H1 (cell line): ENCODE measurements at places on chromosomes 13 and 19. TPM values are rescaled to one million over a fixed set of nuclear protein-coding genes. Genes with fewer than 3 reads are reported as not detected.

DNA sequence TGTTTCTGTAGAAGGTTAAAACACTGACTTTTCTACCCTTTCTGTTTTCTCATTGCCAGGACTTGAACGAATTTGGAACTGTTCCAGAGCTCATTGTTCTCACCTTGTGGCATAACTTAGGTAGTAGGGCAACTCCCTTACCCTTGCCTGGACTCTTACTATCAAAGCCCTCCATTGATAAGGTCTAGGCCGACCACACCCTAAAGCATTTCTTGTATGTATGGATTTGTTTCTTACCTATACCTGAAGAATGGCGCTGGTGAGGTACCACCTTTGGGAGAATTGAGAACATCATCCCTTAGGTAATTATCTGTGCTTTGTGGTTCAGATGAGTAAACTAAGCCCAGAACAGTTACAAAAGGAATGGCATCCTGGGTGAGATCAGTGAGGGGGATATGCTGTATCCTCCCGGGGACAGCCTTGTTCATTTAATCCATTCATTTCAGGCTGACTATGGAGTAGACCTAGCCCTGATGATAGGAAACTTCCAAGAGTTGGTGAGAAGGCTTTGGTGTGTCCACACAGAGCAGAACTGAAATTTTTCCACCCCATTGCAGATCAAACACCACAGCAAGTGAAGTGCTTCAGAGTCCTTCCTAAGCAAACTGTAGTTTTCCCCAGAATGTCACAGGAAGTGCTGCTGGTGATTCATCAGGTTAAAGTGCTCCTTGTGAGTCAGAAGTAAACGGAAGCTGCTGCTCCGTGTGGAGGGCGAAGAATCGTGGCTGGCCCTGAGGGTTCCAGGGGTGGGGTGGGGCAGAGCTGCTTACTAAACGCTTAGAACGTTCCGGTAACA lies 113.0 kb downstream of the TEX26 start:
- H3K36me3 ChIP-seq: no peaks in the 10 kb centered on the region
- no peaks in the 10 kb centered on the region; the same call in 1 of the 2 replicates for H3K4me1 ChIP-seq
- no peak overlapping the region for H3K27ac ChIP-seq
- H3K4me3 ChIP-seq: no peak overlapping the region

Gene SYDE1
- 16.8 and 17.7 TPM in 2 replicates for total RNA-seq

Gene CYP2A7
- 0.78 TPM in 1 of 2 replicates, not detected in the other for total RNA-seq

DNA sequence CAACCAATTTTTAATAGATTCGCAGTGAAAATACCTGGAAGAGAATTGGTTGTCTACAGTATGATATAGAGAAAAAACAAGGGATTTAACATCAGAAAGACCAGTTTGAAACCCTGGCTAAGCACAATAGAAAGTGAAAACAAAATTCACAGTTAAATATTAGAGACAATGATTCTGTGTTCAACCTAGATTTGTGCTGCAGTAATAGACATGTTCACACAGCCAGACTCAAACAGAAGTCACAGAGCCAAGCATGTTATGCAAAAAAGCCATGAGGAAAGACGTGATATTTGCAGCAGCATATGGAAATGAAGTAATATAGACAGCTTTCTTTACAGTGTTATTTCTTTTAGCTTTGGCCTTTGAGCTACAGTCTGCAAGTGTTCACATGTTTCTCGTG lies 48.1 kb downstream of the SCEL start:
- no peak overlapping the region for H3K4me3 ChIP-seq
- DNase-seq: no peak
- H3K27me3 ChIP-seq: no peaks in the 10 kb centered on the region
- no peaks in the 10 kb centered on the region for H3K36me3 ChIP-seq
